NCI-H2029 treated with DMSO at 0.1 percent for 48 hours (cell line): ENCODE measurements at places on chromosomes 5 and 9.

DNA sequence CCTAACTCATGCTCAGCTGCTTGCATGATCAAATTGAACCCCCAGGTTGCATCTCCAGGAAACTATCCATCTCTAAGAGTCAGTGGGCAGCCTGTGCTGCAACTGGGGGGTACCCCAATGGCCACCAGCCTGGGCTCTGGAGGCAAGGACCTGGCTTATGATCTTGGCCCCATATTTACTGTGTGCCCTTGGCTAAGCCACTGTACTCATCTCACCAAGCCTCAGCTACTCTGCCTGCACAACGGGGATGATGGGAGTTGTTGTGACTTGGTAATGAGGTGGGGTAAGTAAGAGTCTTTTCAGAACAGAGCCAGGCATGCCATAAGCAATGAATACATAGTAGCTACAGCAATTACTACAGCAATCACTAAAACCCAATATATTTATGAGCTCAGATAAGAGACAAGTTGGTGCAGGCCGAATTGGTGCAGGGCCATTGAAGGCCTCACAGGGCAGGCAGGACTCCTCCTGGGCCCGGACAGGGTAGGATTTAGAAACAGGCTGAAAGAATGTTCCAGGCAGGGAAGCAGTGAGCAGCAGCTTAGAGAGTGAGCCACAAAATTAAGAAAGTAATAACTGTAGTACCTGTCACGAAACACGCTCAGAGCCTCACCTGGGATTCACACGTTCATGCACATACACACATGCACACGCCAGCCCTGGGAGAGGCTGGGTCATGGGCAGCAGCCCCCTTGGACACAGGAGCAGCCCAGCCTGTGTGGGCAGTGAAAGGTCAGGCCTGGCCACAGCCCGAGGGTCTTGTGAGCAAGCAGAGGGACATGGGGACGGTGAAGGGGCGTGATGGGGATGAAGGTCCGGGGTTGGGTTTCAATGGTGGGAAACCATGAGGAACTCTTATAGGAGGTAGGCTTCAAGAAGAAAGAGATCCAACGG, 74.1 kb downstream of the PAX5 start:
- no peak for DNase-seq

DNA sequence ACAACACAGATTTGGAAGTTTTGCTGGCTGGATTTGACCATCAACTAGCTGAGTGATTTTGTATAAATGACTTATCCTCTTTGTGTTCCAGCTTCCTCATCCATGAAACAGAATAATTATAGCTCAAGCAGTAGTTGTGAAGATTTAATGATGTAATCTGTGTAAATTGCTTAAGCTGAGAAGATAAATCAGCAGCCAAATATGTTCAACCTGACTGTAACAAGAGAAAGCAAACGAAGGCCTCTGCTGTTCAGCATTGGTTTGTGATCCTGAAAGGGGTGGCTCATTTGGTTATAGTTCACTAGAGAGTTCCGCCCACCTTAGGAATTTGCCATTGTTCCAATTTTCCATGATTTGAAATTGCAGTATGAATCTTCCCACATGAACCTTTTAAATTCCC, 75.7 kb upstream of the CCDC112 start:
- DNase-seq, result peak; percentile 24

- no peak for DNase-seq
Measured at GRCh38 chr5:127409246-127409917, 108.1 kb upstream of the PRRC1 start.

- no peak for DNase-seq
Measured at GRCh38 chr5:160260006-160260775, 30.9 kb downstream of the FABP6 start.

GRCh38 chr9:125356032-125356431, 94.4 kb downstream of the GAPVD1 start:
- no peak for DNase-seq

DNA sequence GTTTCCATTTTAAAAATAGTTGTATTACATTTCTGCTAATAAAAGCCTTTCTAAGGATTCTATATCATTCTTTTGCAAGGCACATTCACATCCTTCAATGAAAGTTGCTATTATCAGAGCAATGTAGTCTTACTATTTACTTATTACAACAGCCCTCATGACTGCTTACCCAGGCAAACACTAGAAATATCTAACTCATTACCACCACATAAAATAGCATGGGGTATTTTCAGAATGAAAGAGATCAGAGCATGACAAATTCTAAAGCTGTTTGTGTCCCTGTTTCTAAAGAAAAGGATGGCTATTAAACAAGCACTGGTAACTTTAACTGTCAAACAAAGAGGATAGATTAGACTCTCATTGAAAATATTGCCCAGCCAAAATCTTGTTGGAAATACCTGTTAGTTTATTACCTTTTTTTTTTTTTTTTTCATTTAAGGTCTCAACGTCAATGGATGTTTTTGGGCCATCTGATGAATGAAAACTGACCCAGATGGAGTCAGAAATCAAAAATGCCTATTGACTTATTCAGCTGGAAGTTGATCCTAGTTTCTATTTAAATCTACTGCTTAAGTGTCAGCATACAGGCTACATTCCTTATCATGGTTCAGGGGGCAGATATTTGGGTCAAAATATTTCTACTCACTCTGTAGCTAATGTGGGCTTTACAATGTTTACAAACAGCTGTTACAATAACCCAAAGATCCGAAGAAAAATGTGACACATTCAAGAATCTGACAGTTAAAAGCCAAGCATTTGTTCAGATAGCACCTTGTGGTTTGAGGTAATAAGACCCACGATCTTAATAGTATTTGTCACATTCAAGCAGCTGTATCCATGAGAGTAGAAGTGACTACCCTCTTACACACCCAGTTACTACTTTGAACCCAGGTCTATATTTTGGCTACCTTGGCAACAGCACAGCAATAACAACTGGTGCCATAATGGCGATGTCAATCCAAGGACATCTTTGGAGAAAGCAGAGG, 554.8 kb upstream of the MEF2C start:
- DNase-seq, result no peak
